Brain (organoid and tissue), 16 donors: ENCODE measurements at places on chromosomes 5 and 9. TPM values are rescaled to one million over a fixed set of nuclear protein-coding genes. Genes with fewer than 3 reads are reported as not detected.

Gene HACD4
- polyA plus RNA-seq = 0.34 TPM

Gene CDX1
- polyA plus RNA-seq = not detected

Gene PTGES
- polyA plus RNA-seq = 1.8 TPM

Gene CDH6
- 1.9 TPM for polyA plus RNA-seq

Gene F2RL1
- 0.42 TPM for polyA plus RNA-seq

Gene UBE2QL1
- polyA plus RNA-seq = 24.5 TPM

Gene PCDHAC2
- polyA plus RNA-seq = 1.8 TPM

Gene KCNT1
- 3.2 TPM for polyA plus RNA-seq

Gene HEMGN
- not detected for polyA plus RNA-seq
